ENCODE measurements at places on chromosomes 4 and X. TPM values are rescaled to one million over a fixed set of nuclear protein-coding genes. Genes with fewer than 3 reads are reported as not detected.

The S100G gene
- total RNA-seq, result not detected

The LRIT3 gene
- total RNA-seq, result under 0.01 TPM

The TEC gene
- 1.1 TPM for total RNA-seq

The C4orf36 gene
- 0.57 TPM for total RNA-seq

The P2RY10 gene
- total RNA-seq, result not detected

The ANKRD17 gene
- total RNA-seq, result 71.2 TPM

The BEND2 gene
- total RNA-seq, result not detected

The TMEM154 gene
- total RNA-seq, result 5.6 TPM

The PROM1 gene
- total RNA-seq, result 0.10 TPM

The LINC00632 gene
- total RNA-seq, result under 0.01 TPM

The MND1 gene
- 0.98 TPM for total RNA-seq

The SYNPO2 gene
- 0.65 TPM for total RNA-seq

The RIBC1 gene
- not detected for total RNA-seq

The SLC49A3 gene
- total RNA-seq, result 8.5 TPM

The RNF212 gene
- total RNA-seq, result 5.9 TPM

The HOPX gene
- total RNA-seq, result 20.6 TPM

The TRMT2B gene
- 21.2 TPM for total RNA-seq

The TMEM31 gene
- not detected for total RNA-seq

The GAGE1 gene
- total RNA-seq, result not detected

The POU3F4 gene
- total RNA-seq, result not detected

The CACNA1F gene
- not detected for total RNA-seq

The EFHC2 gene
- not detected for total RNA-seq

The AFP gene
- not detected for total RNA-seq

The CYP4V2 gene
- total RNA-seq, result 4.9 TPM

The CTAG2 gene
- total RNA-seq, result not detected

The LRCH2 gene
- total RNA-seq, result 5.0 TPM

The TMEM156 gene
- total RNA-seq, result 3.3 TPM

The LCORL gene
- total RNA-seq, result 21.9 TPM

The VCX3B gene
- not detected for total RNA-seq

The HERC5 gene
- total RNA-seq, result 2.0 TPM

The MAGEA6 gene
- total RNA-seq, result not detected

The FRMPD3 gene
- not detected for total RNA-seq

The NMU gene
- not detected for total RNA-seq

The ZNF141 gene
- total RNA-seq, result 10.1 TPM

The TKTL2 gene
- not detected for total RNA-seq

The CLDN2 gene
- total RNA-seq, result not detected

The LRAT gene
- not detected for total RNA-seq

The HTN1 gene
- total RNA-seq, result not detected

The PJA1 gene
- 15.0 TPM for total RNA-seq

The ASB11 gene
- not detected for total RNA-seq

The ZC4H2 gene
- 12.4 TPM for total RNA-seq

The TDO2 gene
- not detected for total RNA-seq

The PTPN13 gene
- 0.33 TPM for total RNA-seq

The CEP44 gene
- 5.9 TPM for total RNA-seq

The BTK gene
- total RNA-seq, result not detected
